ENCODE measurements at places on chromosomes 6 and 20.

- peak; percentile 81 for DNase-seq
Measured at GRCh38 chr20:63234693-63235398, 859 bp upstream of the BIRC7 start.

- DNase-seq: no peak
Measured at GRCh38 chr20:36322131-36322530, 16.0 kb downstream of the DLGAP4 start.

DNA sequence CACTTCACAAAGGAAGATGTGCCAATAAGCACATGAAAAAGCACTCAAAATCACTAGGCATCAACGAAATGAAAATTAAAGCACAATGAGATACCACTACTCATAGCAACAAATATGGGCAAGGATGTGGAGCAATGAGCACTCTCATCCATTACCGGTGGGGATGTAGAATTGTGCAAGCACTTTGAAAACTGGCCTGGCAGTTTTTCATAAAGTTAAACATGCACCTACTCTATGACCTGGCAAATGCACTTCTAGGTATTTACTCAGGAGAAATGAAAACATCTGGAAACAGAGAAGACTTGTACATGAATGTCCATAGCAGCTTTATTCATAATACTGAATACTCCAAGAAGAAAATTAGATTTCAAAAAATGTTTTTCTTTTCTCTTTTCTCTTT, 34.1 kb upstream of the TMEM14A start:
- DNase-seq: no peak

- DNase-seq: no peak
Measured at GRCh38 chr6:125793280-125793679, 2.5 kb downstream of the NCOA7 start.

- DNase-seq: peak; percentile 54
Measured at GRCh38 chr20:64044484-64045247, 4.8 kb downstream of the SOX18 start.

GRCh38 chr6:158387036-158387435, 74.8 kb downstream of the TULP4 start:
- DNase-seq: peak; percentile 6

GRCh38 chr20:38962928-38963401, 821 bp downstream of the DHX35 start:
- DNase-seq: no peak

GRCh38 chr6:61940919-61941318, 345.1 kb downstream of the KHDRBS2 start:
- DNase-seq: no peak

DNA sequence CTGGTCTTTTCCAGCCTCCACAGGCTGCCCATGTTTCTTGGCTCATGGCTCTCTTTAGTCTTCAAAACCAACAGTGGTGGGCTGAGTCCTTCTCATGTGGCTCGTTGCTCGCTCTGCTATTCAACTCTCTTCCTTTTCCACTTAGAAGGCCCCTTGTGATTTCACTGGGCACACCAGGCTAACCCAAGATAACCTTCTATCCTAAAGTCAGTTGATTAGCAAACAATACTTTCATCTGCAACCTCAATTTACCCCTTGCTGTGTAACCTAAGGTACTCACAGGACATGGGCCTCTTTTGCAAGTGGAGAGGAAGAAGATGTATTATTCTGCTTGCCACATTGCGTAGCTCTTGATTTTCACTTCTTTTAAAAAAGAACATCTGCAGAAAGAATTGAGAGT, 79.6 kb downstream of the UTRN start:
- DNase-seq: no peak

DNA sequence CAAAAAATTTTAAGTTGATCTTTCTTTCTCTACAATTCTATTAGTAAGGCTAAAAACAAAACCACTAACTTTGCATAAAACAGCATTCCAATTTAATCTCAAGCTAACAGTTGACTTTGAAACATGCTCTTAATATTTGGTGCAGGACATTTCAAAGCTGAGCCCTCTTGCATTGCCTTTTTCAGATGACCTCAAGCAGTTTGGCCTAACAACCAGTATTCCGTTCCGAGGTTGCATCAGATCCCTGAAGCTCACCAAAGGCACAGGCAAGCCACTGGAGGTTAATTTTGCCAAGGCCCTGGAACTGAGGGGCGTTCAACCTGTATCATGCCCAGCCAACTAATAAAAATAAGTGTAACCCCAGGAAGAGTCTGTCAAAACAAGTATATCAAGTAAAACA, 194.0 kb downstream of the ARHGAP18 start:
- DNase-seq: no peak

DNA sequence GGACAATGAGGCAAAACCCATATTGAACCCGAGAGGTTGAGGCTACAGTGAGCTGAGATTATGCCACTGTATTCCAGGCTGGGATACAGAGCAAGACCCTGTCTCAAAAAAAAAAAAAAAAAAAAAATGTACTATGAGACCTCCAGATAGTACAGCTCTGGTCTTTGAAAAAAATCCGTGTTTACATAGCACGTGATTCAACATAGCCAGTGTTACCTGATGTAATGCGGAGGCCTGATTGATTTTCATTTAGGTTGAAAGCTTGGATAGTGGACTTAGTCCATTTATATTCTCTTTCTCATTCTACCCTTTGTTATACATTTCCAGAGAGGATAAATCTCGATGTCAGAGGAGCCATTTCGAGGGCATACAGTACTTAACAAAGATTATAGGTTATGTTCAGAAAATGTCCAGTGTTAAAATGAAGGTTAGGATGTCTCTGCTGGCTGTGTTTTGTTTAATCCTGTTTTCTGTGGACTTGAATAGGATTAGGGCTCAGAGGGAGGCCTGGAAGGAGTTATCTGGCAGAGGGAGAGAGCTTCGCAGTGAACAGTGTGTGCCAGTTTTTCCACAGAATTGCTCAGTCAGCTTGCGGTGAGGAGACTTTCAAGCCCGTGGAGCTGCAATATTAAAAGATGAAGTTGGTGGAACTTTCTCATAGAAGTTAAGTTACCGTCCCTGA, 33.9 kb upstream of the BCLAF1 start:
- DNase-seq: no peak

DNA sequence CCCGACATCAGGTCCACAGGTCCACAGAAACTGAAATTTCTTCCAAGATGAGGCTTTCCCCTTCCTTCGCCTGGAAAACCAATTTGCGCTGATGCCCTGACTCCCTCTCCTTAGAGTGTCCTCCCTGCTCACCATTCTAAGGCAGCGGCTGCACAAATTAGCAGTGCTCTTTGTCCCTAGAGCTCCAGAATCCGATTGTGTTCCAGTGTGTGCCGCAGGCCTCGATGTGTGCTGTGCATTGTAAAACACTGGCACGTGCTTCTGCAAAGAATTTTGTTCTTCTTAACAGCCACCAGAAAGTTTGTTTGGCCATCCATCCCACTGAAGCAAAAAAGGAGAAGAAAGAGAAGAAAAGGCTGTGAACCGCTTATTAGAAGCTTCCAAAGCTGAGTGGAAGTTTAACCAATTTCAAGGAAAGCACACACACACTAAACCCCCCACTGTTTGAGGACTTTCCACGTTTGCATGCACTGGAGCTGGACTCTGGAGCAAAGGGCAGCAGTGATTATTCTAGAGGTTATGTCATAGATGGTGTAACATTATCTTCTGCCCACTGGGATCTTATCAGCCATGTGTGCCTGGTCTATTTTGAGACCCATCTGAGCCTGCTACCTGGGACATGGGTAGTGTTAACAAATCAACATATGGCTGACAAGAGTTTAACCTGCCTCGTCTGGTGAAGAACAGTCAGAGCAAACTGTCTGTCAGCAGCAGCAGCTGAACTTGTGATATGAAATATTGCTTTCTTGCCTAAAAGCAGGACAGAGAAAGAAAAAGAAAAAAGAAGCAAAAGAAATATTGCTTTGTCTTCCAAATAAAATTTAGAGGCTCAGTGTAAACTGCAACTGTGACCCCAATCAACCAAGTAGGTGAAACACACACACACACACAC, 64.9 kb upstream of the RREB1 start:
- no peak for DNase-seq

GRCh38 chr20:1871807-1872458, 23.3 kb upstream of the SIRPA start:
- DNase-seq: peak; percentile 69

GRCh38 chr6:4568138-4568537, 208.1 kb upstream of the CDYL start:
- no peak for DNase-seq

GRCh38 chr20:17633221-17633849, 48.7 kb downstream of the RRBP1 start:
- no peak for DNase-seq

DNA sequence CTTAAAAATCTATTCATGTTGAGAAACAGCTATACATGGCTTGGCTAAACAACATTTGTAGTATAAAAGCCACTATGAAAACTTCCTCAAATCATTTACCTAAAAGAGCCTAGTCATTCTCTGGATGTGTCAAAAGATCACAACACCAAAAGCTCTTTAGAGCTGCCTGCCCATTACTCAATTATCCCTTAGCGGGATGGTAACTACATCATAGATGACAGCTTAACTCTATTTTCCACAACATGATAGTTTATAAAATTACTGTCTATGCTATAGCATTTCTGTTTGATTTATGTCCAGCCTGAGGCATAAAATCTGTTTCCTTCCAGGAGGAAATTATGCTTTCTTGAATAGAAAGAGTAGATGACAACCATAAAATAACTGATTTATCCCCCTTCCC, 777.6 kb upstream of the HS3ST5 start:
- DNase-seq: no peak

DNA sequence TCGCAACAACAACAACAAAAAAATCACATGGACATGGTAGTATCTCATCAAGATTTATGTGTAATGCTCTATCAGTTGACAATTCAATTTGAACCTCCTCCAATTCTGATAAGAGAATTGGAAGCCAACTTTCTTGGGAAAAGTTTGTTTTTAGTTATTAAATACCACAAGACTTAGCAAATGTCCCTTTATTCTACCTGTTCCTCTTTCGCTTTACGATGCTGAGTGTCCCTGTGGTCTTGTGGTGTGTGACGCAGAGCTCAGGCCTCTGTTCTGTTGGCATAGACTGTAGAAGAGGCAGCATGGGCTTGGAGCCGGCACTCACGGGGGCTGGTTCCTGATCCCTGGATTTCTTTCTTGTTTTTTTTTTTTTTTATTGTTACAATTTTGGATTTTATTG, 76.7 kb downstream of the PSMB1 start:
- DNase-seq: no peak
